ENCODE measurements at places on chromosomes 4 and X.

- no peak for DNase-seq
These were observed 16.5 kb upstream of the RHOH start for GRCh38 chr4:40180356-40180755.

- DNase-seq, result no peak
These were observed 56.4 kb downstream of the SPCS3 start for GRCh38 chr4:176376032-176376614.

GRCh38 chr4:114200026-114200425 is 220.6 kb upstream of the ARSJ start:
- no peak for DNase-seq

GRCh38 chr4:98176531-98176930 is 33.3 kb upstream of the STPG2 start:
- DNase-seq, result no peak

DNA sequence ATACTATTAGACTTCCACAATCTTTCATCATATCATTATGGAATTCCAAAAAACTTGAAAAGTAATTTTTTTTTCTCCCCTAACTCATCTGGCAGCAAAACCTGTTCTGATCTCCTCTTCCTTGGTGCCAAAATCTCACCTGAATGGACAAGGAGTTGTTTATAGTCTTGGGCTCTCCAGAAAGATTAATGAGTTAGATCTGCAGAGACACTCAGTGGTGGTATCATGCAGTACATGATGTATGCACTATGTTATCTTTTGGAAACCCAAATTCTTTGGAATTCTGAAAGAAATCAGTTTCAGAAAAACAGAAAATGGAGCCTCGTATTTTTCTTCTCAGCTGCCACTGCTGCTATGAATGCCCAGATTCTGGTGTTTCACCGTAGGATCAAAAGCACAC is 11.7 kb downstream of the GPM6B start:
- DNase-seq, result no peak

- DNase-seq, result peak; percentile 6
These were observed 315.9 kb downstream of the MAPK10 start for GRCh38 chr4:86043755-86044592.

- no peak for DNase-seq
These were observed 202.2 kb upstream of the CXorf66 start for GRCh38 chrX:140167551-140167950.

All from stimulated activated CD4-positive, alpha-beta T cell treated with anti-CD3 and anti-CD28 coated beads, Interleukin-4, amount 100 ng/mL, for 24 hours (primary cell).